Activated T-cell treated with anti-CD3 and anti-CD28 coated beads for 1 hour (primary cell): ENCODE measurements at places on chromosomes 13 and 19.

DNA sequence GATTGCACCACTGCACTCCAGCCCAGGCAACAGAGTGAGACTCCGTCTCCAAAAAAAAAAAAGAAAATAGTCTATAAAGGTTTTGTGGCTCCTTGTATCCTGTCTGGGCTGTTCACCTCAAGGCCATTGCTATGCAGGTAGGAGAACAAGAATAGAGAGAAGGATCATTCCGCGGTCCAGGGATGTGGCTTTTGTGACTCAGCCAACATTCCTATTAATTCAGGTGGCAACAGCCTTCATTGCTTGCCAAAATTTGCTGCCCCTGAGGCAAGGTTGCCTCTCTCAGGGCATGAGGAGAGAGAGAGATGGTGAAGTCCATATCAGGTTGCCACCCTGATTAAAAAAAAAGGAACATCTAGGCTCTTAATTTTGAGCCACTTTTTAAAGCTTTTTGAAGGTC is 8.0 kb downstream of the ZNF551 start:
- no peak for DNase-seq

GRCh38 chr13:62162860-62163259 is 747.2 kb upstream of the PCDH20 start:
- DNase-seq = no peak

DNA sequence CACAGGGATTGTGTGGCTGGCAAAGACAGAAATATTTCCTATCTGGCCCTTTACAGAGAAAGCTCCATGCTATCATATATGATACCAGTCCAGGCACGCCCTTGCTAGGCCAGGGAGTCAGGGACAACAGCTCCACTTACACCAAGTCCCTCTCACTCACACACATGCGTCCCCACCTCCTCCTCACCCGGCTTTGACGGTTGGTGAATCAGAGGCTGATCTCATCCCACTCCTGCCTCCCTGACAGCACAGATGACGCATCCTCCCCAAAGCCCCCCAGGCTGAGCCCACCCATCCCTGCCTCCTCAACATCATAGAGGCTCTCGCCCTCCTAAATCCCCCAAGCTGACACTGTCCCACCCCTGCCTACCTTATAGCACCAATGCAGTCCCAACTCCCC is 62.7 kb downstream of the F2RL3 start:
- DNase-seq = no peak

GRCh38 chr13:31351376-31351775 is 151.6 kb downstream of the B3GLCT start:
- DNase-seq = no peak

- no peak for DNase-seq
Observed at GRCh38 chr19:32661318-32661717, 13.7 kb downstream of the ANKRD27 start.

GRCh38 chr19:40155749-40156265 is 35.4 kb upstream of the MAP3K10 start:
- DNase-seq = no peak

DNA sequence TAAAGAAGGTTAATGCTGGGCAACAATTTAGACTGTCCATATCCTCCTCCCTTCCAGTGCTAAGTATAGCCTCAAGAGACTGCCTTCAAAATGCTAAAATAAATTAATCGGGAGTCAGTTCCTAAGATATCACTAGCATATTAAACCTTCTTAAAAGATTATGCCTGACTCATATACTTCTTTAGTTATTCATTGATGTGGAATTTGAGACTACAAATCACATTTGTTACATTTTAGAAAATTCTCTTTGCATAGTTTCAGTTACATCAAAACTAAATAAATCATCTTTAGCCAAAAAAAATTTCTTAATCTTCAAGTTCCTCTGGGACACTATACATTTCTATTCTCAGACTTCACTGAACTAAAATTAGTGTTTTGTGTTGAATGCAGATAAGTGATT is 769.1 kb downstream of the PCDH9 start:
- no peak for DNase-seq

GRCh38 chr13:42361701-42362100 is 89.7 kb downstream of the AKAP11 start:
- DNase-seq = no peak

- DNase-seq = no peak
Observed at GRCh38 chr13:54004026-54004699, 975.5 kb downstream of the OLFM4 start.

DNA sequence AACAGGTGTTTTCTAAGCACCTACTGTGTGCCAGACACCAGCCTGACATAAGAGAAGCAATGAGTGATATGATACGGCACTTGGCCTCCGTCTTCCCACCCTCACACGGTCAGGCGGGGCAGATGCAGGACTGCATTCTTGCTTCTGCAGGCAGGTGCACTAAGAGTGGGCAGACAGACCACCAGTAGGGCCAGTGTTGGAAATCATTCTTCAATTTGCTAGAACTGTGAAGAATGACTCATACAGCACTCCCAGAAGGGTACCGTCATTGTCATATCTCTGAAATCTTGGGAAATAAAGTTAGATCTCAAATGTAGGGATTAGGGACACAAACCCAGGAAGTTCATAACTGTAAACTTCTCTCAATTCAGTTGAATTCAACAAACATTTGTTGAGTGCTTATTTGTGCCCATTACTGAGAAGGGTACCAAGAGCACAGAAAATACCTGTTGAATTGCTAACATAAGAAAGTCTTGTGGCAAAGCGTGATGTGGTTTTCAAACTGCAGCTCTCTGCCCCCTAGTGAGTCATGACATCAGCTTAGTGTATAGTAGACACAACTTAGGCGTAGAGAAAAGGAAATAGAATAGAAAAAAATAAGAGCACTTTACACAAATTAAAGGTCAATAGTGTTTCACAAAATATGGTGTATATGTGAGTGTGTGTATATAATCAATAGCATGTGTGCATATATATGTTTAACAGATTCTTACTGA is 76.1 kb downstream of the TEX26 start:
- DNase-seq = no peak

DNA sequence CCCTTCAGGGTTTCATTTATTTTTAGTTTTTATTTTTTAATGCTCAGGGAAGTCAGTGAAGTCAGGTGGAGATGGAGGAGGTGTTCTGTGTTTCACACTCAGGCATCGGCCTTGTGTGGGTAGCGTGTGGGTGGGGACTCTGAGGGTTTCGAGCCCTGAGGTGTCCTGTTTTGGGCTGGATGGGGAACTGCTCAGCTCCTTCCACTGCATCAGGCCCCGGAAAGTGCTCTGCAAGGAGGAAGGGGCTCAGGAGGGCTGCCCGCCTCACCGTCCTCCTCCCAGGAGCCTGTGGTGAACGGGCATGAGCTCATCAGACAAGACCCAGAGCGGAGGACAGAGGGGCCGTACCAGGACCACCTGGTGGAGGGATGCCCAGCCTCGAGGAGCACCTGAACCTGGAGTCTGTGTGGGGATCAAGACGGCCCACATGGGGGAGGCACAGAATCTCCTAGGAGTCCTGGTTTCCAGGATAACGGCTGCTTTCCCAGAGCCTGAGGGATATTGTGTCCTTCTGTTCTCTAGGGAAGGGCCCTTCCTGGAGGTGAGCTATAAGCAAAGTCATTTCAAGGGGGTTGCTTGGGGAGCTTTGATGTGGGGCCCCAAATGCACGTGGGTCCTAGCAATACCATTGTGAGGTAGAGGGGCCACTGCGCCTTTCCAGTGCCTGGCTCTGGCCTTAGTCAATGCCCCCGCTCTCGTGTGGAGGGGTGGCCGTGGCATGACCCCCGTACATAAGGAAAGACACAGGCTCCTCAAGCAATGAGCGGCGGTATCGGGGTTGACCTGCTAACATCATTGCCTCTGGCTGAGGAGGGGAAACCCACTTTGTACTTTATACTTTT is 13.5 kb upstream of the GAS6 start:
- no peak for DNase-seq

DNA sequence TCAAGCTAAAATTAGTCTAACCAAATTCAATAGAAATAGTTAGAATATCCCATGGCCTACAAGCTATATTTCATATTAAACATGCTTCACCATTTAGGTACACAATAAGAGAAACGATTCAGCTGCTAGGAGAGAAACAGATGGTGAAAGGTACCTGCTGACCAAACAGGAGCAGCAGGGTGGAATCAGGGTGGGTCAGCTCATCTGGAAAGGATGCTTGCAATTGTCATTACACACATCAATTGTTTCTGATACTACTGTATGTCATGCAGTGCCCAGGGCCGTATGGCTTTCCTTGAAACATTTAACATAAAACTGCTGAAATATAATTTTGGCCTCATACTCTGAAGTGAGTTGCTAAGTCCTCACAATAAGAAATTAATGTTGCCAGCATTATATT is 776.0 kb downstream of the DACH1 start:
- DNase-seq = no peak

- no peak for DNase-seq
Observed at GRCh38 chr13:86464193-86464592, 665.0 kb upstream of the SLITRK6 start.

DNA sequence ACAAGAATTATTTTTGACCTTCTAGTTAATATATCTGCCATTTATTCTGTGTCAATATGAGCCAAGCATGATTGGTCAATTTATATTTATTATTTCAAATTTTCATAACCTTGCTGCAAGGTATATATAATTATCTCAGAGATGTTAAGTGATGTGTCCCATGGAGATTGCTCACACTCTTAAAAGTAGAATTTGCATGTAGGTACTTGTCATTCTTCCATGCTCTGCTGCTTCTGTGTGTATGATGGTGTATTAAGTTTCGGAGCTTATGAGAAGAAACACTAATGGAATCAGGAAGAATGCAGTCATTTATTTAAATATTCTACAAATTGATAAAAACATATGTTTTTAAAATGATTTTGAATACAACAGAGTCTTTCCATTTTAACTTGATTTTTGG is 586.8 kb upstream of the MIR17HG start:
- DNase-seq = no peak

DNA sequence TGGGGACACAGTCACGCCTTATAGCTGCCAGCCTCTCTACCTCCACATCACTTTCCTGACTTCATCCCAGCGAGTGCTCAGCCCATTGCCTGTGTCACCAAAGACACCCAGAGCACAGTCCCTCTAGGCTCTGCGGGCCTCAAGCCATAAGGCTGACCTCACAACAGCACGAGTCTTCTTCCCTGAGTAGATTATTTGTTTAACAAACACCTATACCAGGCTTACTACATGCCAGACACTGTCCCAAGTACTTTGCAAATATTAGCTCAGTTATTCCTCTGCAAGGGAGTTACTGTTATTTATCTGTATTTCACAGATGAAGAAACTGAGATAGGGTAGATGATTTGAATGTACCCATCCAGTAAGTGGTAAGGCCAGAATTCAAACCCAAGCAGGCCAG is 504.3 kb downstream of the COG6 start:
- no peak for DNase-seq

DNA sequence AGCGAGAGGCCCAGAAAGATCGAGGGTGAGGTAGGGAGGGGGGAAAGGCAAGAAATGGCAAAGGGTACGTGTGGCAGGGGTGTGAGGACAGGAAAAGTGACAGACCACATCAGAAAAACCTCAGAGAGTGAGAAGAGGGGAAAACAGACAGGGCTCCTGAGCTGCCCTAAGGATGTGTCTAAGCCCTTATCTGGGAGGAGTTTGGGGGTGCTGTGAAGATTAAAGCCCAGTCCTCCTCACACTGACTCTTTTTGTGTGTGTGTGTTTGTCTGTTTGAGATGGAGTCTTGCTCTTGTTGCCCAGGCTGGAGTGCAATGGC is 703 bp upstream of the PTH2 start:
- no peak for DNase-seq

DNA sequence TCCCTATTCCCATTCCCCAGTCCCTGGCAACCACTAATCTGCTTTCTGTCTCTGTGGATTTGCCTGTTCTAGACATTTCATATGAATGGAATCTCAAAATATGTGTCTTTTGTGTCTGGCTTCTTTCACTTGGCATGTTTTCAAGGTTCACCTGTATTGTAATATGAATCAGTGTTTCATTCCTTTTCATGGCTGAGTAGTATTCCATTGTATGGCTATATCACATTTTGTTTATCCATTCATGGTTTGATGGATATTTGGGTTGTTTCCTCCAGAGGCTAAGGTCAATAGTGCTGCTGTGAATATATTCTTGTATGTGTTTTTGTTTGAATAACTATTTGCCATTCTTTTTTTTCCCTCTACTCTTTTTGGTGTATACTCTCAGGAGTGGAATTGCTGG is 24.4 kb downstream of the NCAN start:
- DNase-seq = no peak

- no peak for DNase-seq
Observed at GRCh38 chr13:19910336-19911072, 47.1 kb upstream of the ZMYM5 start.

GRCh38 chr13:65414187-65414586 is 1815.9 kb downstream of the PCDH9 start:
- no peak for DNase-seq

GRCh38 chr13:28171266-28171665 is 32.9 kb downstream of the PAN3 start:
- no peak for DNase-seq

DNA sequence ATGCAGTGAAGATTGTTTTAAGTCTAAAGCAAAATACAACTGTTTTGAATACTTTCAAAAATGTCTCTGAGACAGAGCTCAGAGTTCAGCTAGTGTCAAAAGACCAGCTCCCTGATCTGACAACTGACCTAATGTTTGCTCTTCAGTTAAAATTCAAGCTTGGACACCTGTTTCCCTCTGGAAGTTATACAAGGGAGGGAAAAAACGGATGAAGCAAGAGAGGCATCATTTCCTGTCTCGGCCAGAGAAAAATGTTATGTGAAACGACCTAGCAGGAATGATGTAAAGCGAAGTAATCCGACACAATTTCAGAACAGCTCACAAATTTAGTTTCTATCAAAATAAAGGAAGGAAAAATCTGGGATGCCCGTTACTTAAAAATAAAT is 59.4 kb downstream of the ZAR1L start:
- no peak for DNase-seq

DNA sequence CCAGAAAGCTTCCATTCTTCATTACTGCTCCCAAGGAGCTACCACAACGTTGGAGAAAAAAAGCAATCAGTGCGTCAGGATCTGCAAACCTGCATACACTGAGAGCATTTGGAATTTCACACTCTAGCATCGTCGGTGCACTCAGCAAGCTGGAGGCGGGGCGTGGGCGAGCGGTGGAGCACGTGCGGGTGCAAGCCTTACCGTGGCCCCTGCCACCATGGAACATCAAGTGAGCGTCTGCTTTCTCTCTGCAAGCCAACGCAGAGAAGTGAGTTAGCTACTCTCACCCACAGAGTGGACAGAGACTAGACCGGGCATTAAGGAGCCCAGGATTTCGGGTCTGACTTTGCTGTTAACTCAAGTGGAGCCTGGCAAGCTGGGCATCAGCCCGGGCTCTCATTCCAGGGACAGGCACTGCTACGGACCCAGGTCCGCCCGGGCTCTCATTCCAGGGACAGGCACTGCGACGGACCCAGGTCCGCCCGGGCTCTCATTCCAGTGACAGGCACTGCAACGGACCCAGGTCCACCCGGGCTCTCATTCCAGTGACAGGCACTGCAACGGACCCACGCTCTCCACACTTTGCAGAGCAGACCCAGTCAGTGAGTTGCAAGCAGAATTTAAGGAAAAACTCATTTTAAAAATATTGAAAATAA is 124.1 kb upstream of the SPACA7 start:
- DNase-seq = no peak
